ENCODE measurements at places on chromosomes 3 and 15. TPM values are rescaled to one million over a fixed set of nuclear protein-coding genes. Genes with fewer than 3 reads are reported as not detected.

DNA sequence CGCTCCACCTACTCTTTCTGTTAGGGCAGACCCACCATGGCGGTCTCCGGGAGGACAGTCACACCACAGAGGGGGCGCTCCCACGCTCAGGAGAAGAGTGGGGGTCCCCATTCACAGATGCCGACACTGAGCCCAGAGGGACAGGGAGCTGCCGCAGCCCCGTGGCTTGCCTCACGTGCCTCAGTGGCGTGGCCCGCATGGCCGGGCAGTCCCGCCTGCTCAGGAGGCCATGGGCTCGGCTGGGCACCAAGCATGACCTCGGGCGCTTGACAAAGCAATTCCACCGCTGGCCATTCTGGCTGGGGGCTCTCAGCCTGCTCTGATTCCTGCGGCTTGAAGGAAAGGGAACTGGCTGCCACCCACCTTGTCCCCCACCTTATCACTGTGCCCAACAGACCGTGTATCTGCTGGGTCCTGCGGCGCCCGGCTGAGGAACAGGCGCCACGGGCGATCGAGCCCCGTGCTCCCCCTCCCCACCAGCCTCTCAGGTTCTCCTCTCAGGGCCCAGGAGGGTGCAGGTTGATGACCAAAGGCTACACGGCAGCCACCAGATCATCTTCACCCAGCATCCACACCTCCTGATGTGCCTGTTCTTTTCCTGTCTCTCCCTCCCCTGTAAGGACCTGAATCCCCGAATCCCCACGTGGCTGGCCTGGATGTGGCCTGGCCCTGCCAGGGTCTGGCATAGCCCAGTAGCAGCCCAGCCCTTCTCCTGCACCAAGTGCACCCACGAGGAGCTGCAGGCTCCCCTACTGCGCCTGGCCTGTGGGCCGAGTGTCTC lies 20.7 kb downstream of the CYFIP1 start:
- DNase-seq, result no peak
- H3K27ac ChIP-seq, result no peak overlapping the region

- no peak overlapping the region for H3K27ac ChIP-seq
- no peaks in the 10 kb centered on the region for H3K4me1 ChIP-seq
- no peaks in the 10 kb centered on the region for H3K36me3 ChIP-seq
- DNase-seq, result no peak
- no peak overlapping the region for H3K4me3 ChIP-seq
Measured at GRCh38 chr3:62051506-62051905, 321.8 kb downstream of the FEZF2 start.

GRCh38 chr3:172100482-172100881 lies 61.1 kb downstream of the FNDC3B start:
- no peaks in the 10 kb centered on the region for H3K36me3 ChIP-seq
- H3K4me1 ChIP-seq, result peaks cover 96% of the 10 kb centered on the region
- no peak for DNase-seq
- no peak overlapping the region for H3K27ac ChIP-seq
- no peak overlapping the region for H3K4me3 ChIP-seq

- no peaks in the 10 kb centered on the region for H3K27me3 ChIP-seq
- no peak overlapping the region for H3K4me3 ChIP-seq
- no peaks in the 10 kb centered on the region for H3K4me1 ChIP-seq
- DNase-seq, result no peak
- no peak overlapping the region for H3K27ac ChIP-seq
- H3K36me3 ChIP-seq, result no peaks in the 10 kb centered on the region
Measured at GRCh38 chr3:45106874-45107273, 39.3 kb downstream of the CDCP1 start.

DNA sequence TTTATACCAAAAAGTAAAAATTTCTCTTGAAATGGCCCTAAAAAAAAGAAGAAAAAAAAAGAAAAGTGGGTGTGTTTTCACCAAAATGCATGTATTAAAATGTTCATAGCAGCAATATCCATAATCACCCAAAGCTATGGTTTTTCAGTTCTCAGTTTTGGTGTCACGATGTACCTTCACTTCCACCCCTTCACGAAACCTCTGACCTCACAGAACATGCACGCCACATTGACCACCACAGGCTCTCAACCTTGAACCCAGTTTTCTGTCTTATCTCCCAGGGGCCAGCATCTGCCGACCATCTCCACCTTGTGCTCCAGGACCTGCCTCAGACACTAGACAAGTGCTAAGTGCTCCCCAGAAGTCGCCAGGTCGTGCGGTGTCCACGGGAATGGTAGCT lies 30.4 kb downstream of the COLQ start:
- no peak for DNase-seq
- H3K27ac ChIP-seq, result no peak overlapping the region
- H3K36me3 ChIP-seq, result peaks cover 15% of the 10 kb centered on the region
- no peaks in the 10 kb centered on the region for H3K27me3 ChIP-seq
- no peak overlapping the region for H3K4me3 ChIP-seq

DNA sequence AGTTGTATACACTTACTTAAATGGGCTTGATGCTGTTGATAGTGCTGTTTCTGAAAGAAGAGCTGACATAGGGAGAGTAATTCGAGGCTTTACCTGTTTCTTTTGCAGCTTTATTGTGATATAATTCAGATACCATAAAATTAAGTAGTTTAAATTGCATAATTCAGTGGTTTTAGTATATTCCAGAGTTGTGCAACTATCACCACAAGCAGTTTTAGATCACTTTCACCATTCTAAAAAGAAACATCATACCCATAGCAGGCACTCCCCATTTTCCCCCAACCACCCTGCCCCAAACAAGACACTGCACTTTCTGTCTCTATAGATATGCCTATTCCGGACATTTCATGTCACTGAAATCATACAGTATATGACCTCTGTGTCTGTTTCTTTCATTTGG lies 98.5 kb downstream of the MTHFS start:
- H3K36me3 ChIP-seq, result no peaks in the 10 kb centered on the region
- no peaks in the 10 kb centered on the region for H3K27me3 ChIP-seq
- H3K4me1 ChIP-seq, result no peaks in the 10 kb centered on the region
- H3K4me3 ChIP-seq, result no peak overlapping the region
- DNase-seq, result no peak

GRCh38 chr3:16012086-16012485 lies 162.4 kb upstream of the GALNT15 start:
- H3K27me3 ChIP-seq, result no peaks in the 10 kb centered on the region
- H3K27ac ChIP-seq, result no peak overlapping the region
- DNase-seq, result no peak
- H3K4me3 ChIP-seq, result no peak overlapping the region
- H3K36me3 ChIP-seq, result no peaks in the 10 kb centered on the region

DNA sequence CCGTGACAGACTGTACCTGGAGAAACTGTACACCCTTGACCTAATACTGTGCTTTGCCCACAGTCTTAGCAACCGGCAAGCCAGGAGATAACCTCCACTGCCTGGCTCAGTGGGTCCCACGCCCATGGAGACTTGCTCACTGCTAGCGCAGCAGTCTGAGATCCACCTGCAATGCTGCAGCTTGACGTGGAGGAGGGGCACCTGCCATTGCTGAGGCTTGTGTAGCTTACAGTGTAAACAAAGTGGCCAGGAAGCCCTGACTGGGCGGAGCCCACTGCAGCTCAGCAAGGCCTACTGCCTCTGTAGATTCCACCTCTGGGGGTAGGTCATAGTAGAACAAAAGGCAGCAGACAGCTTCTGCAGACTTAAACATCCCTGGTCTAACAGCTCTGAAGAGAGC lies 189.3 kb downstream of the EDEM1 start:
- no peak for DNase-seq
- H3K4me3 ChIP-seq, result no peak overlapping the region
- H3K27me3 ChIP-seq, result no peaks in the 10 kb centered on the region
- H3K4me1 ChIP-seq, result no peaks in the 10 kb centered on the region
- no peaks in the 10 kb centered on the region for H3K36me3 ChIP-seq

DNA sequence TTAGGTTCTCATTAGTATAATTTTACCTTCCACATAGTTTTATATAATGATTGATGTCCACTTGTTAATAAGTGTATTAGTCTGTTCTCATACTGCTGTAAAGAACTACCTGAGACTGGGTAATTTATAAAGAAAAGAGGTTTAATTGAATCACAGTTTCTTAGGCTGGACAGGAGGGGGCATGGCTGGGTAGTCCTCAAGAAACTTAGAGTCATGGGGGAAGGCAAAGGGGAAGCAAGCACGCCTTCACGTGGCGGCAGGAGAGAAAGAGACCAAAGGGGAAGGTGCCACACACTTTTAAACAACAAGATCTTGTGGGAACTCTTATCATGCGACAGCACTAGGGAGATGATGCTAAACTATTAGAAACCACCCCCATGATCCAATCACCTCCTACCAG lies 19.2 kb downstream of the DZIP3 start:
- no peaks in the 10 kb centered on the region for H3K27me3 ChIP-seq
- peaks cover 10% of the 10 kb centered on the region for H3K36me3 ChIP-seq
- no peak overlapping the region for H3K4me3 ChIP-seq
- DNase-seq, result no peak
- no peak overlapping the region for H3K27ac ChIP-seq

GRCh38 chr3:178767581-178767980 lies 231.3 kb downstream of the KCNMB2 start:
- H3K36me3 ChIP-seq, result no peaks in the 10 kb centered on the region
- peaks cover 10% of the 10 kb centered on the region for H3K4me1 ChIP-seq
- no peak for DNase-seq
- H3K27ac ChIP-seq, result no peak overlapping the region

- no peaks in the 10 kb centered on the region for H3K27me3 ChIP-seq
- peak overlapping the region; percentile 67 for H3K27ac ChIP-seq
- H3K4me1 ChIP-seq, result peaks cover 37% of the 10 kb centered on the region
- no peak for DNase-seq
Measured at GRCh38 chr3:30673425-30674341, 67.3 kb downstream of the TGFBR2 start.

DNA sequence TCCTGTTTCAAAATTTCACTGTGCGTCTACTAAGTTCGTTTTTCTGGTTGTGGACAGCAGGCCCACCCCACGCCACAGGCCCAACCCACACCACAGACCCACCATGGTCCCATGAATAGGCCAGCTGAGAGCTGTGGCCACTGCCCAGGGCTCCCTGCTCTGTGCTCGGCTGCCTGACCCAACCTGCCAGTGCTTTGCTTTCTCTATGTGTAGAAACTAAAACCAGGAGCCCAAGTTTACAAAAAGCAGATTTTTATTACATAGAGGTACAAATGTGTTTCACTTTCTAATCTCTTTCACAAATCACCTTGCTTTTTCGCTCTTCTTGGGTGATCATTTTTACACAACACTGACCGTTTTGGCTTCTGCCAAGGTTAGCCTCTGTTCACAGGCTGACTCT lies 69.1 kb downstream of the HERC2 start:
- no peaks in the 10 kb centered on the region for H3K4me1 ChIP-seq
- DNase-seq, result peak; percentile 66
- peaks cover 48% of the 10 kb centered on the region for H3K36me3 ChIP-seq

GRCh38 chr15:34271493-34271892 lies 46.7 kb downstream of the EMC4 start:
- H3K4me1 ChIP-seq, result no peaks in the 10 kb centered on the region
- no peak overlapping the region for H3K4me3 ChIP-seq
- no peak for DNase-seq

GRCh38 chr3:58766587-58767282 lies 100.2 kb upstream of the FAM3D start:
- no peaks in the 10 kb centered on the region for H3K36me3 ChIP-seq
- H3K27ac ChIP-seq, result no peak overlapping the region
- no peaks in the 10 kb centered on the region for H3K4me1 ChIP-seq

- no peak overlapping the region for H3K4me3 ChIP-seq
- H3K4me1 ChIP-seq, result peaks cover 6% of the 10 kb centered on the region
- H3K27ac ChIP-seq, result no peak overlapping the region
Measured at GRCh38 chr15:91032919-91033803, 10.8 kb upstream of the VPS33B start.

- DNase-seq, result peak; percentile 47
- no peaks in the 10 kb centered on the region for H3K36me3 ChIP-seq
- no peaks in the 10 kb centered on the region for H3K27me3 ChIP-seq
- H3K4me3 ChIP-seq, result no peak overlapping the region
- H3K4me1 ChIP-seq, result no peaks in the 10 kb centered on the region
- H3K27ac ChIP-seq, result no peak overlapping the region
Measured at GRCh38 chr3:7709376-7710082, 792.1 kb upstream of the LMCD1 start.

ARHGAP31 gene
- 21.4 TPM for total RNA-seq

TMEM62 gene
- 32.0 TPM for total RNA-seq

PAQR5 gene
- 2.5 TPM for total RNA-seq

DISP2 gene
- total RNA-seq, result 0.42 TPM

TTLL13 gene
- total RNA-seq, result 0.42 TPM

SYNPR gene
- 0.58 TPM for total RNA-seq

RAB5A gene
- total RNA-seq, result 92.1 TPM
